Activated CD4-positive, alpha-beta T cell treated with anti-CD3 and anti-CD28 coated beads, Interleukin-2, amount 10 ng/mL, durations not matched to agents 24 days and 14 days (primary cell): ENCODE measurements at places on chromosomes 5 and 9.

DNA sequence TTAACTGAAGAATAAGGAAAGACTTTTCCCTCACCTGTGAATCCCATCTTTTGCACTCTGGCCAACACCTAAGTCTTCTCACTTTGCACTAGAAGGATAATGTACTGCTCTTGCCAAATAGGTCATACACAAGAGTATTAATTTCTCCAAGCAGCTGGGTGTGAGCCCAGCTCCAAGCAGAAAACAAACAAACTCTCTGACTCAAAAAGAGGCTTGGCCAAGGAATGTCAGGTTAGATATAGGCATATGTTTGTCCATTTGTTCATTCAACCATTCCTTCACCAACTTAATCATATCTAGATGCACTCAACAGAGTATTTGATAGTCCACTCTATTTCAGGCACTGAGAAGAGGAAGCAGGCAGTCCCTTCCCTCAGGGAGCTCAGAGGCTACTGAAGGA is 84.4 kb downstream of the HTR4 start:
- DNase-seq, result no peak

DNA sequence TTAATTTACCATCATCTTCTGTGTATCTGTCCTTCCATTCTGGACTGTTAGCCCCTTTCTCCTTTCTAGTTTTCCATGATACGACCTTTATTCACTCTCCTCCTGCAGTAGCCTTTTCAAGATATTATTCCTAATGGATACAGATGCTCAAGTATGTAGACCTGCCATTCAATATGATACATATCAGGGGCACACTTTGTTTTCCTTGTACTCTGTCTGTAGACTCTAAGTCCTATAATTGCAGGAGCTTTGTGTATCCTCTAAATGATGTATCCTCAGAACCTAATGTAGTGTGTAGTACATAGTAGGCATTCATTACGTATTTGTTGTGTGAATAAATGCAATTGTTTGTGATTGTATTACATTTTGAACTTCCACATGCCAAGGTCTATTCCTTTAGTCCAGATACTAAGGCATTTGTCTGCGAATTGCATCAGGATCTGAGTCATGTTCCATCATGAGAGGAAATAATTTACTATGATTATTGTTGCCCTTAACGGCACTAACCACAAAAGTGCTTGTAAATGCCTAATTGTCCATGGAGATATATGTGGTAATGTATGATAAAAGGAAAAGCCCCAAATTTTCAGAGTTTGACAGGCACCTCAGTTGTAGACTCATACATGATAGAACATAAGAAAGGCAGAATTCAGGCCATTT is 57.1 kb upstream of the IZUMO3 start:
- DNase-seq, result no peak

- no peak for DNase-seq
Measured at GRCh38 chr5:16417398-16418074, 48.1 kb downstream of the ZNF622 start.

- no peak for DNase-seq
Measured at GRCh38 chr9:76610011-76610352, 151.0 kb downstream of the GCNT1 start.

DNA sequence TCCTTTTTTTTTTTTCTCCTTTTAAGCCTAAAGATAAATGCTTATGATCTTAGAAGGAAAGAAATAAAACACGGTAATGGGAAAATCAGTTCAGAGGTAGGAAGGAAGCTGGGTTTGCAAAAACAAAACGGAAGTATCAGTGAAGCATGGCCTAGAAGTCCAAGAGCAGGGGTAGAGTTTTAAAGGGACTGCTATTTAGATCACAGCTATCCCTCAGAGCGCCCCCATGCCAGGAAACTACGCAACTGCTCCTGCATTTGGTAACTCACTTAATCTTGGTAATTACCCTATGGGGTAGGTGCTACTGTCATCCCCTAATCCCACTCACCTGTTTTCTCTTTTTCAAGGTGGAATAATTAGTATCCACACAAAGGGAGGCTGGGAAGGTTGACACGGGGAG is 16.0 kb downstream of the TLE1 start:
- no peak for DNase-seq

- DNase-seq, result no peak
Measured at GRCh38 chr9:124125651-124125977, 114.0 kb downstream of the LHX2 start.

- no peak for DNase-seq
Measured at GRCh38 chr5:72786676-72787075, 29.8 kb upstream of the TNPO1 start.

- DNase-seq, result no peak
Measured at GRCh38 chr5:97101189-97101910, 41.1 kb downstream of the LIX1 start.

DNA sequence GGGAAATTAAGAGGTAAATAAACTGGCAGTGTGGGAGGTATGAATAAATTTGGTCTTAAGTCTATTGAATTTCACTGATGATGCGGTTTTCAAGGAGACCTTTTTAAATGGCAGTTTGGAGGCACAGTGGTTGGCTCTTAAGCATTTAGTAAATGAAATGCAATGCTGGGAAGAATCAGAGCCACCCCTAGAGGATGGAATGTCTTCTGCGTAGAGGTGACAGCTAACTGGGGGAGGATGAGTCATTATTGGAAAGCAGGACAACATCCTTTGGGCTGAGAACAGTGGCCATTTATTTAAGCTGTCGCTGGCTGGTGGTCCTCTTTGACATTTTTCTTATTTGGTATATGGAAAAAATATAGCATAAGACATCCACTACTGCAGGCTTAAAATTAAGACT is 163.2 kb downstream of the SH3GL2 start:
- DNase-seq, result no peak

GRCh38 chr5:147733075-147733474 is 49.5 kb downstream of the JAKMIP2 start:
- no peak for DNase-seq
